ENCODE measurements at places on chromosomes 1 and 21.

DNA sequence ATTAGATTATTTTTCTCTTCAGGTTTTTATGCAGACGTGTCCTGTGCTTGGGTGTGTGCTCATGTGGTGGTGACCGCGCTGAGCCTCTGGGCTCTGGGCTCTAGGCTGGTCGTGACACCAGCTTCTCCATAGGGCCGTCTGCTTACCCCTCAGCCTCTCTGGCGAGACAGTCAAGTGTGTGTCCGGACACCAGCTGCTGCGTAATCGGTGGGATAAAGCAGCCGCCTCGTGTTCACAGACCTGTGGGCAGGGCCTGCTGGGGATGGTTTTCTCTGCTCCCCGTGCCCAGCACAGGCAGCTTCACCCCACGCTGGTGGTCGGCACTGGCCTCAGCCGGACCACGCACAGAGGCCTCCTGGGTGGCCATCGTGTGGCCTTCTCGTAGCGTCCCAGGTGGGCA lies 33.6 kb upstream of the DIP2A start:
- DNase-seq, result no peak

GRCh38 chr1:96569288-96569687 lies 152.3 kb upstream of the PTBP2 start:
- DNase-seq, result no peak

- DNase-seq, result no peak
Observed at GRCh38 chr1:101136739-101137138, 100.1 kb upstream of the S1PR1 start.

- DNase-seq, result no peak
Observed at GRCh38 chr1:86912281-86912900, 1.5 kb downstream of the SELENOF start.

- no peak for DNase-seq
Observed at GRCh38 chr21:26717146-26717739, 128.0 kb downstream of the ADAMTS1 start.

DNA sequence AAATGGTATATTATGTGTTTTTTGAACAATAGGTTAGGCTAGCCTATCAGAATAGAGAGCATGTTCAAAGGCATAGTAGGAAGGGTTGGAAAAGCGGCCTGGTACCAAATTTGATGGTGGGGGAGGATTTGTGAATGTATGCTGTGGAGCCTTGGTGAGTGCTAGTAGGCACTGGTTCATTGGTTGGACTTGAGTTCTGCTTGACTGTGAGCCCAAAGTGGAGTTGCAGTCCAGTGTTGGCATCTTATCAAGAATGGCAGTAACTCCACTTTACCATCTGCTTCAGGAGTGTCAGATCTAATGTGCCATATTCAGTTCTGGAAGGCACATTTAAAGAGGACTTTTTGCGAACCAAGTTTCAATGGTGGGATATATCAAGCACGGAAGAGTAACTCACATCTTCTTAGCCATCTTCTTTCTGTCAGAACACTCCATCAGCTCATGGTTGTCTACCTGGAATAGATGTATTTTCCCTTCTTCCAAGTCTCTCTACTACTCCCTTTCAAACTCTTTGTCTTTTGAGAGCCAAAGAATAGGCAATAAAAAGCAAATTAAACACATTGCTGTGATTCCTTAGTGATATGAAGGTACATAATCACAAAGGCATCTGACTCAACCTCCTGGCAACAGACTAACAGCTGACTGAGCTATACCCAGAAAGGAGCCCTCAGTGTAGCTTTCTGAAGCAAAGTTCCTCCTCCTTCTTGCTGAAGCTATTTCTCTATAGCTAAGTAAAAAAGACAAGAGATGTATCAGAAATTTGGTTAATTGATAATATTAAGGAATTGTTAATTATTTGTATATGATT lies 21.7 kb downstream of the LRRC8B start:
- no peak for DNase-seq

DNA sequence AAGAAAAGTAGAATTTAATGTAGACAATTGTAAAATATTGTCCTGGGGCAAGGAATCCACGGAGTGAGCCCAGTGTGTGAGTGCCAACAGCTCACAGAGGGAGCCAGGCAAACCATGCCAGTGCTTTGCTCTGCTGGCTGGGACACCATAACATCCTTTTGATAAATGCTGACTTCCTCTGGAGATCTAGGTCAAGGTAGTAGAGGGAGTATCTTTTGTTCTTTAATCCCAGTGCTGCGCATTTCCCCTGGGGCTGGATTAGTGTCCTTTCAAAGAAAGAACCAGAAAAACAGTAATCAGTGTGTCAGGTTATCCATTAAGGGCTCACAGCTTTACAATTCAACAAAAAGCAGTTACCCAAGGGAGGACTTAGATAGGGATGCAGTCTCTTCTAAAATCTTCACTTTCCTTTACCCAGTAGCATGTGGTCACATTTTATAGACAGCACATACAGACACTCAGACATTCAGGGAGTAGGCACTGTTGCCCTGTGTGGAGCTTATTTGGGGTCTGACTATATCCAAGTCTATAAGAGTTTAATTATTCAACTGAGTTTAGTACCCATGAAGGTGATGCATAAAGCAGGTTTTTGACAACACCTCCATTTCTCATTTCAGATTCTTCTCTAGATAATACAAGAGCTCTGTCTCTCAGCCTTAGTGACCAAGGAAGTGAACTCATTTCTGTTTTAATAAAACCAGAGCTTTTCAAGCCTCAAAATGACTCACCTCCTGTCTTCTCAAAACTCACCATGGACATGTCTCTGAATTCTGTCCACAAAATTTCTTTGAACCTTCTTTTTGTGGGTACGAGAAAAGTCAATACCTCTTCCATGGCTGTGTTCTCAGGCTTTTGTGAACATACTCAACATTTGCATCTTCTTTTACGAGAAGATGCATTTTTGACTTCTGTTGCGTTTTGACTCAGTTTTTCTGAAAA lies 215.3 kb downstream of the BRINP2 start:
- DNase-seq, result no peak

GRCh38 chr1:43841321-43842174 lies 92.1 kb upstream of the ARTN start:
- DNase-seq, result no peak

DNA sequence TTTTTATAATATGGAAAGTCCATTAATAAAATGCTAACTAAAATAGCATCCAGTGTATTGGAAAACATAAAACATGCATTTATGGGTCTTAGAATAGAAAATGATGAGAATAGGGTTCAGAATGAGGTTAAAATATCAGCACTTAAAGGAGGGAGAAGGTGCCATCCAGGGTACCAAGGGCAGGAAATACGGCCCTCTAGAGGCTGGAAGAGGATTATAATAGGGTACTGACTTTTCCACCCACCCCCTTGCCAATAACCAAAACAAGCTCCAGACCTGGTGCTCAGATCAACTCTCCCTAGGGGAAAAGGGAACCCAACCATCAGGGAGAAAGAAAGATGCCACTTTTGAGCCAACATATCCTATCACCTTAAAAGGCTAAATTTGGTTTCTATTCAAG lies 26.7 kb downstream of the ASTN1 start:
- DNase-seq, result no peak

GRCh38 chr1:228765168-228765946 lies 30.1 kb downstream of the RHOU start:
- DNase-seq, result no peak

GRCh38 chr21:40517646-40518045 lies 329.3 kb downstream of the DSCAM start:
- DNase-seq, result no peak

- DNase-seq, result no peak
Observed at GRCh38 chr1:153526132-153526543, 9.7 kb downstream of the S100A6 start.

- DNase-seq, result no peak
Observed at GRCh38 chr1:236090741-236091147, 25.9 kb upstream of the NID1 start.

DNA sequence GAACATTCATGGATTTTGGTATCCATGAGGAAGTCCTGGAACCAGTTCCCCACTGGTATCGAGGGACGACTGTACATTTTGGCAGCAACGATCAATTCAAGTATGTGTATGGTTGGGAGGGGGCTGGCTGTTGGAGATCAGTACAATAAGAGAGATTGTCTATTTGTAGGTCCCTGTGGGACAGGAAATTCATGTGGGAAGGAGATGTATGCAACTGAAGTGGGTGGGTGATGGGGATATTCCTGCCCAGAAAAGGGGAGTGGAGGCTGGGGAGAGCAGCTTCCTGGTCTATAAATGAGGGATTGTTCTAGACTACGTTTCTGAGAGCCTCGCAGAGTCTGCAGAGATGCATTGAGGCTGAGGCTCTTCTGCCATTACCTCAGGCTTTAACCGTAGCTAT lies 140.2 kb upstream of the MAGI3 start:
- no peak for DNase-seq

DNA sequence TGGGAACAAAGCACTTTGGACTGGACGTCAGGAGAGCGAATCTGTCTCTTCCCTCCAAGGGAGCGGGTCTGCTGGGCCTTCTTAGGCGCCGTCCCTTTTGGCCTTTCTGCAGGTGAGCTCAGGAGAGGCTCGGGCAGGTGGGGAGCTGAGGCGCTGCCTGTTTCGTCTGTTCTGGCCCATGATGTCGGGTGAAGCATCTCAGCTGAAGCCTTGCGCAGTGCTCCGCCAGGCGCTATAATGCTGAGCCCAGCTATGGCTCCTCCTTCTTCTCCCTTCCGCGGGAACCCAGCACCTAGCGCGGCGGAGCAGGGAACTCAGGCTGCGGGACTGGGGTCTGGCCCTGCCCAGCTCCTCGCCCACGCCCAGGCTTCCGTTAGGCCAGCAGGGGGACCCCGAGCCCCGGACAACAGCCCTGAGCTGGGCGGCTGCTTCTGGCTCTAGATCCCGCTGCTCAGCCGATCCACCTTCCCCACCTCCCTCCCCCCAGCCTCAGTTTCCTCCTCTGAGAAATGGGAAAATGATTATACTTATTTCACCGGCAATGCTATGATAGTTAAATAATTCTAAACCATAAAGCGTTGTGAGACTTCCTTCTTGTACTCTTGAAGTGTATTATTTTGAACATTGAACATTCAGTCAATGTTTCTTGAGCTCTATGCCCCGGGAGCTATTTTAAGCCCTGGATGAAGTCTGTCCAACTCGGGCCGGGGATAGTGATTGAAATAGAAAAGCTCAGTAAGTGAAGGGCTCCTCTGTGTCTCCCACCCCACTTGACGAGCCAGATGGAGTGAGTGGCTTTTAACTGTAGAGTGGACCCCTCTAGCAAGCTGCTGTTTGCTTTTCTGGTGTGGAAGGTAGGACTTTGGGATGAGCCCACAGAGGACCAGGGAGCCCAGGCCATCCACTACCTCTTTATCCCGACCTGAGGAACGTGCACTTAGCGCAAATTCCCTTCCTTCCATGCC lies 9.6 kb upstream of the ADORA1 start:
- no peak for DNase-seq

DNA sequence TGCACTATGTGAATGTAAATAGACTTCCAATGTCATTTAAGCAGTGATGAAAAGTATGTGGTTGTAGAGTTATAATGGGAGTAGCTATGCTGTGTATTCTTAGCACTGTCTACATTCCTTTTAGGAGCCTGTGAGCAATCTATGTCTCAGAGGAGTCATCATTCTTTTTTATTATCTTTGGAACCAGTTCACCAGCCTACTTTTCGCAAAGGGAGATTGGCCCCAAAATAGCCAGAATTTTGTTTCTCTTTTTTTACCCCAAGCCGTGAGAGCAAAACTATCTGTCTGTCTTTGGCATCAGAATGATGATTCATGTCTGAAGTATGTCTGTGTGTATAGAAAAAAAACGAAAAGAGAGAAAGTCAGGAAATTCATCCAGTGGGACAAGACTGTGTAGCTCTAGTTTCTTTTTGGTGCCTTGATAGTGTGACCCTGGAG lies 44.2 kb downstream of the OSBPL9 start:
- no peak for DNase-seq

DNA sequence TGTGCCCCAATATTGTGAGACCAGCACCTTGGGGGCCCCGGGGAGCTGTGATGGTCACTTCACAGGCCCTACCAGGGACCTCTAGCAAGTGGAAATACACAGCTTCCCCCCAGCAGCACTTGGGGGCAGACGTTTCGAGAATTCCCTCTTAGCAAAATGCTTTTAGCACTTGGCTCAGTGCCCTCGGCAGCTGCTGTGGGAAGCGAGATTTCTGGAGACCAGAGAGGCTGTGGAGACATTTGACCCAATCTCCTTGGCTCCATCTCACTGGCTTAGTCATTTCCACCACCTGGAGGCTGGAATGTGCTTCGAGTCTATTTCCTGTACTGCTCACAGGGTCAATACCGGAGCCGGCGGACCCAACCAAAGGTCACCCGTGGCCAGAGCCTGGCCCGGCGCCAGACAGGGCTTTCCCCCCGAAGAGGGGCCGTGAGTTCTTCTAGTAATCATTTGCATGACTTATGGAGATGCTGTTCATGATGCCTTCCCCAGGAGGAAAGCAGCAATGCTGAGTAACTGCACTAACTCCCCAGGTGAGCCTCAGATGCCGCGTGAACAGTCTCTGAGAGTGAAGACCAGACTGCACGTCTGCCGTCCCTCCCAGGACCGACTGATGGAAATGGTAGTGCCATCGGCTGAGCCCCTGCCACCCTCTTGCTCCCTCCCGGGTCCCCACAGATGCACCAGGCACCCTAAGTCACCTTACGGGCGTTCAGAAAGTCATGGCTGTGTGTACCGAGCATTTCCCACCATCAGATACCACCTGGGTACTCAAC lies 4.4 kb upstream of the C2CD2 start:
- no peak for DNase-seq

DNA sequence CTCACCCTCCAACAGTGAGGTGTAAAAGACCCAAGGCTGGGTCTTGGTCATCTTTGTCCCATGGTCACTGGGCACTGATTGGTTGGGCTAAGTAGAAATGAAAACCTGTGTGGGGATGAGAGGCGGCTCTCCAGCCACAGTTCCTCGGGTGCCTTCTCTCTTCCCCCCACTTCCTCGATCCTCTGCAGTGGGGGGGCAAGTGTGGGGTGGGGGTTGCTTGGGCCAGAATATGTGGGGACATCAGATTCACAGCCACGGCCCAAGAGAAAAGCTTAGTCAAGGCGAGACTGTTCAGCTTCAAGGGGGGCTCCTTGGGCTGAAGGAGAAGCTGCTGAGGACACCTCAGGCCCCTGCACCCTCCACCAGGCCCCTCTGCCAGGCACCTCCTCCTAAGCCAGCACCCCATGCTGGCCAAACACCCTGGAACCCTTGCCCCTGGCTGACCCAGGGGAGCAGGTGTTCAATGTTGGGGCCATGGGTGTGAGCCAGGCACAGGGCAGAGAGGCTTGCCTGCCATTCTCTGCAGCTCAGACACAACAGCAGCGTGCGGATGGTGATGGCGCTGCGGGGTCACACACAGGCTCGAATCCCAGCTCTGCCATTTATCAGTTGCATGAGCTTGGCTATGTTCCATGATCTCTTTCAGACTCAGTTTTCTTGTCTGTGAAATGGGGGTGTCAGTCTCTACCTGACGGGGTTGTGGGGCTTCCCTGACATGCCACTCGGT lies 21.0 kb upstream of the TNFRSF1B start:
- no peak for DNase-seq
